ENCODE measurements at places on chromosomes 6 and 20. TPM values are rescaled to one million over a fixed set of nuclear protein-coding genes. Genes with fewer than 3 reads are reported as not detected.

Gene HSD17B8
- polyA plus RNA-seq, result 16.7 TPM

Gene LRRC73
- 1.9 TPM for polyA plus RNA-seq

Gene NMBR
- not detected for polyA plus RNA-seq

Gene ASIP
- 0.75 TPM for polyA plus RNA-seq

Gene TMEM63B
- 37.0 TPM for polyA plus RNA-seq

Gene SLC2A10
- 1.4 TPM for polyA plus RNA-seq

Gene COL20A1
- not detected for polyA plus RNA-seq

Gene PTPRA
- 6.1 TPM for polyA plus RNA-seq

Gene MYBL2
- 0.08 TPM for polyA plus RNA-seq

Gene FRK
- polyA plus RNA-seq, result 1.4 TPM

Gene FABP7
- polyA plus RNA-seq, result 0.17 TPM

Gene TEAD3
- polyA plus RNA-seq, result 26.6 TPM

Gene B3GAT2
- polyA plus RNA-seq, result 0.08 TPM

Gene SHLD1
- polyA plus RNA-seq, result 6.6 TPM

Gene FOXC1
- 2.1 TPM for polyA plus RNA-seq

Gene NHSL1
- 13.9 TPM for polyA plus RNA-seq

Gene SIRPD
- polyA plus RNA-seq, result not detected

Gene PXDC1
- 20.0 TPM for polyA plus RNA-seq

Gene RNF182
- polyA plus RNA-seq, result 0.07 TPM

Gene MOG
- 2.9 TPM for polyA plus RNA-seq

Gene BPIFB2
- not detected for polyA plus RNA-seq

Gene EDN1
- 4.1 TPM for polyA plus RNA-seq

Gene SMLR1
- not detected for polyA plus RNA-seq

Gene ESR1
- polyA plus RNA-seq, result 0.15 TPM

Gene PACSIN1
- polyA plus RNA-seq, result 1.6 TPM

Gene VGLL2
- not detected for polyA plus RNA-seq
